ENCODE measurements at places on chromosomes 6 and 20.

DNA sequence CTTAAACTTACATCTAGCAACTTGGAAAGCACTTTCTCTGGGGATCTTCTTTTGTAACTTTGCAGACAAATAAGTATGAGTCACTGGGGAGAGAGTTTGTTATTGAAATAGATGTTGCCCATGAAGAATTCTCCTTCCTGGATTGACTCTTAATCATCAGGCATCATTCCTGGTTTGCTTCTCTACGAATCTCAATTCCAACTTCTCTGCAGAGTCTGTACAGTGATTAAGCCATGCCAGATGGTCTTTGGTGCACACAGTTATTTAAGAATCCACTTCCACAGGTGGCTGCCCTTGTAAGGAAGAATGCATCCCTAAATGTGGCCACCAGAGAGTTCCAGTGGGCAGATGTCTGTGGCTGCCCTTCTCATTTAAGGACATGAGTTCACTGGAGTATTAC is 25.7 kb downstream of the MYCT1 start:
- no peak for DNase-seq

GRCh38 chr20:62477669-62478455 is 2.1 kb upstream of the GATA5 start:
- DNase-seq, result no peak

- peak; percentile 59 for DNase-seq
These were observed at the start of gene LAMA4 for GRCh38 chr6:112253841-112254816. Gene LAMA4, minus strand, starts transcription at chr6:112254567. Its CDS starts 417 bp downstream, at chr6:112254150.

GRCh38 chr6:18585032-18585573 is 198.0 kb downstream of the RNF144B start:
- DNase-seq, result no peak

DNA sequence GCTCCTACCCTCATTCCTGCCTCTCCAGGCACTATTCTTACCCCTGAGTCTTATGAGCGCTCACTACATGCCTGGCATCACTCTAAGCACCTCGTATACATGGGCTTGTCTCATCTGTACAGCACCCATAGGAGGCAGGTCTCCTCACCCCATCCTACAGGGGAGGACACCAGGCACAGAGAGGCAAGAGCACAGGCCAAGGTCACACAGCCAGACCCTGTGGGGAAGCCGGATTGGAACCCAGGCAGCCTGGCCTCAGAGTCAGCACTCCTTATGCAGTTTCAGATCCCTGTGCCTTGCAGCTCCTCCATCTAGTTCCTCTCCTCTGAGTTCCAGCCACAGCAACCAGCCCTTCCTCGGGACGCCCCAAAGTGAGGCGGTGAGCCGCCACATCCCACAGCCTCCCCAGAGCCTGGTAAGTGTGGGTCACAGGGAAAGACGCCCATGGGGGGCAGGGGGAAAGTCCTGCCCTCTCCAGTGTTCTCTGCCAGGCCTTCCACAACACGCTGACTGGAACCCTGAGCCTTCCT is 103.3 kb downstream of the NFATC2 start:
- DNase-seq, result no peak

DNA sequence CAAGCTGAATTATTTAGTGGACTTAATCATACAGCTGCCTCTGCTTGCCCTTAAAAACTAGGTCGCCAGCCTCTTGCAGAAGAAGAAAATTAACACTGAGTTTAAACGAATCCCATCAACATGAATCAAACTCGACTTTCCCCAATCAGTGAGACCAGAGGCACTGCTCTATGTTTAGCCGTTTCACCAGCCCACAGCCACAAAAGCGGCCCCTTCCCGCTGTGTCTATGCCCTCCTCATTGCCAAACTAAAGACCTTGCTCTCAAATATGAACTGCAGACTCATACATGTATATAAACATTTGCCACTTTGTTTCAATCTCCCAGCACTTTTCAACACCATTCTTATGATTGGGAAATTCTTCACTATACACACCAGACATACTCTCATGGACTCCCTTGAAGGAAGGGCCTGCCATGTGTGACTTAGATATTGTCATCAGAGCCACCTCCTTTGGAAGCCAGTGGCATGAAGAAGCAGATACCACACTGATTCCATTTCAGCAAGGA is 105.8 kb upstream of the ADGRF1 start:
- DNase-seq, result no peak

DNA sequence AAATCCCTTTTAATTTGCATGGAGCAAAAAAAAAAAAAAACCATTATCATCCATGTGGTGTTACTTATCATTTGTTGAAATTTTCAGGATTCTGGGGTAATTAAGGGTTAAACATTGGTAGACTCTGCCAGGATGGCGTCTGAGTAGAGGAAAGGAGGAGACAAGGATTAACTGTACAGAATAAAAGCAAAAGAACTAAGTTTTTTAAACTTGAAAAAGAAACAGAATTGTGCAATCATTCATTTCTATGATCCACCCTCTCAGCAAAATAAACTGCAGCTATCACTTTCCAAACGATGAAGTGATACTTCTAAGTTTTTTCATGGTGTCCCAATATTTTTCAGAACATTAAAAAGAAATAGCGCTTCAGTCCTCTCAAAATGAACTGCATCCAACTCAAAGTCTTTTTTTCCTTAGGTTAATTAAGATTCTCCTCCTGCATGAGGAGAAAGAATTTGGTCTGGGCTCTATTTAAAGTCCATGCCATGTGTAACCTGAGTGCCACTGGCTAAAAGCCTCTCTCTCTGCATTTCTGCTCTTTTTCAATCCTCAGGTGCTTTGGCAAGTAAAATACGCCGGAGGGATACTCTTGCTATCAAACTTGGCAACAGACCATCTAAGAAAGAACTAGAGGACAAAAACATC is 69.5 kb upstream of the LTV1 start:
- DNase-seq, result no peak

- DNase-seq, result no peak
These were observed 279.4 kb downstream of the CD83 start for GRCh38 chr6:14396826-14397517.

DNA sequence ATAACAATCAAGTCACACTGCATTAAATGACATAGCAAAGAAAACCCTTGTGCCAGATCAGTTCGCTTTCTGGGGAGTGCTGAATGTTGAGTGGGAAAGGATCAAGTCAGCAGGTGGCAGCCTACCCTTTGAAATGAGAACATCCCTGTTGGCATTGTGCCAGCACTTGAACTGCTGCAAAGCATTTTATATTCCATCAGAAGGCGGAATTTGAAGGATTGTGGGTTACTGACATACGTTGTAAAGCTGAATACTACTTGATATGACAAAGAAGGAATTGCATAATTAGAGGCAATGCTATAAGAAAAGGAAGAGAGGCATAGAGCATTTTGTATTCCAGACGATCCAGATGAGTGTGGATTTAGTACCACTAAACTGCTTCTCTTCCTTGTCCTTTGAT is 26.5 kb downstream of the BCKDHB start:
- DNase-seq, result peak; percentile 76

GRCh38 chr6:37365791-37366190 is 12.0 kb downstream of the RNF8 start:
- no peak for DNase-seq

DNA sequence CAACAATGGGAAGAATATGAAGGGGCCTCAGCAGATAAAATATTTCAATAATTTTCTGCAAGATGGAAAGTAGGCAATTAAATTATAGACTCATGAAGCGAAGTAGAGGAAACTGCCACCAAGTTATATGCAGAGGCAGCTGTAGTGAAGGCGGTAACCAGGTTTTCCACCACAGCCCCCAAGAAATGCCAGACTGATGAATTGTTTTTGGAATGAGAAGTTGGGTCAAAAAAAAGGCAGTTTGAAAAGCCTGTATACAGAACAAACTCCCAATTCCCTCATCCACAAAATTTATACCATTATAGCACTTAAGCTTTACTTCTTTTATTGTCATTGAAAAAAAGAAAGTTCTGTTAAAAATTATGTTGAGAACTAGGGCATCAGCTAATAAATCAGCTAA is 45.3 kb downstream of the ELOVL4 start:
- DNase-seq, result no peak

- no peak for DNase-seq
These were observed 410.5 kb downstream of the QKI start for GRCh38 chr6:163825033-163825432.

All from right cardiac atrium (tissue), 5 donors.